ENCODE measurements at places on chromosomes 4 and X.

DNA sequence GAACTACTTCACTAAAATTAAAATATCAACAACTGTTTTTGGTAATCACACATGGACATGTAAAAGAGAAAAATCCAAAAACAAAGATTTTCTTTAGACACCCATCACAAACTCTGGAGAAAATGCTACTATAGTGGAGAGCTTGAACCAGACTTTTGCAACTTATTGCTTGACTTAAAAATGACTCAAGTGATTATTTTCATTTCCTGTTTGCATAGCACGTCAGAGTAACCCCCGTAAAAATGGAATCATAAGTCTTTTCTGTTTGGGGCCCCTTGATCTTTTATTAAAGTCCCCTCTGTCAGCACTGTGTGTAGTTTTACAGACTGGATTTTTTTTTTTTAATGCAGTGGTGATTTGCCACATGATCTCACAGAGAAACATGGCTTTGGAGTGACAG is 79.5 kb downstream of the PRKG2 start:
- no peak for DNase-seq

DNA sequence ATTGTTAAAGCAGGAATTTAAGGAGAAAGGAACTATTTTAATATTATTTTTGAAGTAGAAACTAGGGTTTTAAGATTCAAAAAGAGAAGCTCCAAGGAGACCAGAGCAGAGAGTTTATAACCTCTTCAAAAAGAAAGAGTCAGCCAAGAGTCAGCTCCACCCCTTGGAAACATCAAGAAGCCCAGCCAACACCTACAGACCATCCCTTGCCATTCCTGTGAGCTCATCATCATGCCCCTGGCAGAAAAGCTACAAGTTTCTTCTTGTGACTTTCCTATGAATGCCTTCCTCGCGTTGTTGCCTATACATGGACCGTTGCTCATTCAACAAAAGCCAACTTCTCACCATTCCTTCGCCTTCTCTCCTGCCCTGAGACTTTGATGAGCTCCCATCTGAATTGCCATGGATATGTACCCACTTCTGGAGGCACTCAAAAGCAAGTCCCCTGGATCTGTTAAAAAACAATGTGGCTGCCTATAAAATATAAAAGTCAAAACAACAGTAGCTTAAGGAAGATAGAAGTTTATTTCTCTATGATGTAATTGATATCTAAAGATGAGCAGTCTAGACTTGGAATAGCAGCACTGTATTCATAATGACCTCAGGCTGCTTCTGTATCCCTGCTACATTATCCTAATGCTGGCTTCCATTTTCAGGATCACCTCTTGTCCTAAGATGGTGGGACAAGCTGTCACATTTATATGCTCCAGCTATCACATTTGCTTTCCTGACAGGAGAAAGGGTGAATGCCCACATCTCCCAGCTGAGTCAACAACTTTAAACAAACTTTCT is 20.3 kb downstream of the PLRG1 start:
- no peak for DNase-seq

- no peak for DNase-seq
Observed at GRCh38 chrX:133523081-133523487, 107.8 kb upstream of the GPC4 start.

DNA sequence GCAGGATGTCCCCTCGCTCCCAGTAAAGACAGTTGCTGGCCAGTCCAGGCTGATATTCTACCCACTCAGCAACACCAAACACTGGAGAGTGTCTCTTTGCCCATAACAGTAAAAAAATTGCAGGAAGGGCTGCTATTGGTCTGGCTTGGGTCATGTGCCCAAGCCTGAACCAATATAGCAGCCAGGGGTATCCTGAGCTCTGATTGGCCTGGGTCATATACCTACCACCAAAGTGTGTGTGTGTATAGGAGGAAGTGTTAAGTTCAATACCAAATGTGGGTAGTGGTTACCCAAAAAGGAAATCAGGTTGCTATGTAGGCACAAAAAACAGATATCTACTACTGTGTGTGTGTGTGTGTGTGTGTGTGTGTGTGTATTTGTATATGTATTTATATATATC is 373.2 kb downstream of the BCOR start:
- no peak for DNase-seq

DNA sequence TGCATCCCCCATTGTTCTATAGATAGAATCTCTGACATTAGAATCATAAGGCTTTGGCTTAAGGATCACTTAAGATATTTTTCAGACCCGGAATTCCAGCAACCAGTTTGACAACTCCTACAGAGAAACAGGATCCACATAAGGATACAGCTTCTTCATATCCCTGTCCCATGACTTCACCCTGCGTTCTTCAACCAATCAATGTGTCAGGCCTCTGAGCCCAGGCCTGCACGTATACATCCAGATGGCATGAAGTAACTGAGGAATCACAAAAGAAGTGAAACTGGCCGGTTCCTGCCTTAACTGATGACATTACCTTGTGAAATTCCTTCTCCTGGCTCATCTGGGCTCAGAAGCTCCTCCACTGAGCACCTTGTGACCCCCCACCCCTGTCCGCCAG is 85.1 kb downstream of the MFAP3L start:
- no peak for DNase-seq

DNA sequence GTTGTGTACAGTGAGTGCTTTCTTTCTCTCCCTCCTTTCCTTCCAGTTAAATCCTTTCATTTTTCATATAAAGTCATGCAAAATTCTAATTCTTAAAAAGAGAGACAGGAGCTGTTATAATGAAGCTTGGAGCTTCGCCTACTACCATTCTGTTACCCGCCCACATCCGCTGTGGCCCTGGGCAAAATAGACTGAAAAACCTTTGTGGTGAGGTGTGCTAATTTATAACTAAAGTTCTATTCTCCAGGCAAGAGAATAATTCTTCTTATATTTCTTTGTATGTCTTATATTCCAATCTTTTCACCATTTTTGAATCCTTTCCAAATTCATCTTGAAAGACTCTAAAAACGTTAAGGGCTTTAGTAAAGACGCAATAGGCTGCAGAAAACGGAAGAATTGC is 7.0 kb downstream of the QRFPR start:
- no peak for DNase-seq

DNA sequence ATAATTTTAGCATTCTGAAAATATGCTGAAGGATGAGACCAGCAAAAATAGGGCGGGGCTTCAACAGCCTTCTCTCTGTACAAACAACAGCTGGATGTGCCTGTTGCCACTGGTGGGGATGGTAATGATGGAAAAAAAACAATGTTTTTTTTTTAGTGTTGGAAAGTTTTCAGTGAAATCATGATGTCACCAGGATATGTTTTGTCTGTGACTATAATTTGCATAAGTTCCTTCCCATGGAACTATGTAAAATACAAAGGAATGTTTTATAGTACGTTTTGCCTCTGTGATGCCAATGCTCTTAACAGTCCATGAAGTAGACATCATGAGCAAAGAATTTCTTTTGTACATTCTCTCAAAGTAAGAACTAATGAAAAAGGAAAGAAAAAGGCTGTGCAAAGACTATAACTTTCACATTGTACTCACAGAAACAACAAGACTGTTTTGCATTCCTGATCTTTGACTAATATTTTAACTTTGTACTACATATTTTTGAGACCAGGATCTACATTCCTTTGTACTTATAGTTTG is 589.7 kb downstream of the SPRY1 start:
- no peak for DNase-seq

DNA sequence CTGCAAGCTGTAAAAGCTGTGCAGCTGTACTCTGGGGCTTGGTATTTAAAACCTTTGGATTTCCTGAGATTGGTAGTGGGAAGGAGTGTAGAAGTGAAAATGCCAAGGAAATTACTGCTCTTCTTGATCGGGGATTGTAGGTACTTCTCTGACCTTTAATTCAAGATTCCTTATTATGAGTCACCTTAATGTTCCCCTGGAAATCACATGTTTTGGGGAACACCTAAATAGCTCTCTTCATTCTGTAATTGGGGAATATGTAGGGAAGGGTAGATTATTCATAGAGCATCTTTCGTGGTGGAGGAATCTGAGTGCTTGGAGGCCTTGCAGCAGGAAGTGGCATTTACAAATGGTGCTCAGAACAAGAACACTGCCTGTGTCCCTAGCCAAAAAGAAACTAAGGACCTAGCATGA is 137.8 kb downstream of the UCHL1 start:
- DNase-seq, result no peak

- no peak for DNase-seq
Observed at GRCh38 chr4:145679520-145679919, 426 bp upstream of the C4orf51 start.

DNA sequence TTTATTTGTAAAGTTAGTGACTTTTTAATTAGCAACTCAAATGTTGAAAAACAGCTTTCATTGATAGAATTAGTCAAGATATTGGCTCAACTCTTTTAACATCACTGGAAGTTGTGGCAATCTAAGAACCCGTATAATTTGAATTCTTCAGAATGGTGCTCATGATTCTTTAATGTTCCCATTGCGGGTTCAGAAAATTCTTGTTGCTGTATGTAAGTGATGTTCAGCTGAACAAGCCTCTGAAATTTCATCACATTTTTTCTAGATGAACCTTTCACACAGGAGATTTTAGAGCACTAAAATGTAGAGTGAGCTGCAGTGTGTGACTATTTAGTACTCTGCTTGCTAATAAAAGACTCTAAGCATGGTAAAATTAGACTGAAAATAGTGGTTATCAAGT is 1317.7 kb downstream of the FSTL5 start:
- DNase-seq, result no peak

DNA sequence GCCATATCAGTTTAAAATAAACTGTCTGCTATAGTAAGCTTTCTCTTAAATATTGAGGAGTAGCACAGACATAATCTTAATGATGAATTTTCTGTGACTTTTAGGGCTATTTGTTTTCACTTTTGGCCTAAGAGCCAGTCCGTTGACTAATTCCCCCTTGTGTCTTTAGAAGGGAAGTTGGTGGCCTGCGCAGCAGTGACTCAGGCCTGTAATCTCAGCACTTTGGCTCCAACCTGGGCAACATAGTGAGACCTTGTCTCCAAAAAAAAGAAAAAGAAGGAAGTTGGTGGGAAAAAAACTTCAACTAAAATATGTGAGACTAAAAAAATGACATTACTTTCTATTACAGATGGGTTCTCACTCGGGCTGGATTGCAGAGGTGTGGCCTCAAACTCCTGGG is 3.4 kb downstream of the NCAPG start:
- DNase-seq, result no peak

DNA sequence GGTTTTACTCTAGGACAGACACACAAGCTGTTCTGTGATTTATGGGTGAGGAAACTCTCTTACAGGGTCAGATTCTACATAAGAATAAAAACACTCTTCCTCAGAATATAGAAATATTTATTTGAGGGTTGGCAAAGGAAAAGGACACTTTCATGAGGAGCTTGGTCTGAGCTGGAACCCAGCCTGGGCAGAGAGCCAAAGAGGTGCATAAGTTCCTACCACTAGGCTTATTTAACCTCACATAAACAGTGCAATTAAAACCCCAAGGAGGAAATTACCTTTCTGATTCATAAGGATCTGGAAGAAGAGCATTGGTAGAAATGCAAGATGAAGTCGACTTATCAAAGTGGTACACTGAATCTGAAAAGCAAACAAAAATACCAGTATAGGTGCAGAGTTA is 32.9 kb downstream of the SETD7 start:
- DNase-seq, result no peak
